Activated CD4-positive, alpha-beta T cell treated with anti-CD3 and anti-CD28 coated beads, Interleukin-2, amount 50 U/mL, for 48 hours (primary cell): ENCODE measurements at places on chromosomes 16 and 17.

DNA sequence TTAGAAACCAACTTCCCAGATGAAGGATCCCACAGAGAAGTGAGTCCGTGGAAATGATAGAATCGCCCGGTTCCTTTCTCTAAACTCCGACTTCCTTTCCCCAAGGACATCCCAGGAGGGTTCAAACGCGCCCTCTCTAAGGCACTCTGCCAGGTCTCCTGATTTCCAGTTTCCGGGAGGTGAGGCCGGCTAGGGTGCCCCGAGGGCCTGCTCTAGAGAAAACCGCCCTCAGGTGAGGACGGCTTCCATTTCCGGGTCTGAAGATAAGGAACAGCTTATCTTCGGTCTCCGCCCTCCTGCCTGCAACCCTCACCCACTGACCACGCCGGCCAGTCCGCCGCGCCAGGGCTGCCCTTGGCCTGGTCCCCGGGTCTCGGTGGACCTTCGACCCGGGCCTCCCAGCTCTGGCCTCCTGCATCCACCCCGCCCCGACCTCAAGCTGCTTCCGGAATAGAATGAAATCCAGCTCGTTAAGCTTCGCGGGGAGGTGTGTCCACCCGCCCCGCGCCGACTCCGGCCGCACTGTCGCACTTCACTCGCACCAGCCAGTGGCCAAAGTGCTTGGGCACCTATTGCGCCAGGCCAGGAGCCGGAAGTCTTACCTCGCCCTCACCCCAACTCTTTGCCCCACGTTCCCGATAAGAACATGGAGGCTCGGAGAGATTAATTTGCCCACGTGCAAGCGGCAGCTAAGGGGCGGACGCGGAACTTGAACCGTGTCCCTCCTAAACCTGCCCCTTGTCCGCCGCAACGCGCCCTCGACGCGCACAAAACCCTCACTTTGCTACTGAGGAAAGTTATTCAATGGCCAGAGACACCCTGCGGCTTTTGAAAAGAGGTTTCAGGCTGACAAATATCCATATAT, 836 bp upstream of the MMP15 start:
- peak; percentile 32 for DNase-seq

DNA sequence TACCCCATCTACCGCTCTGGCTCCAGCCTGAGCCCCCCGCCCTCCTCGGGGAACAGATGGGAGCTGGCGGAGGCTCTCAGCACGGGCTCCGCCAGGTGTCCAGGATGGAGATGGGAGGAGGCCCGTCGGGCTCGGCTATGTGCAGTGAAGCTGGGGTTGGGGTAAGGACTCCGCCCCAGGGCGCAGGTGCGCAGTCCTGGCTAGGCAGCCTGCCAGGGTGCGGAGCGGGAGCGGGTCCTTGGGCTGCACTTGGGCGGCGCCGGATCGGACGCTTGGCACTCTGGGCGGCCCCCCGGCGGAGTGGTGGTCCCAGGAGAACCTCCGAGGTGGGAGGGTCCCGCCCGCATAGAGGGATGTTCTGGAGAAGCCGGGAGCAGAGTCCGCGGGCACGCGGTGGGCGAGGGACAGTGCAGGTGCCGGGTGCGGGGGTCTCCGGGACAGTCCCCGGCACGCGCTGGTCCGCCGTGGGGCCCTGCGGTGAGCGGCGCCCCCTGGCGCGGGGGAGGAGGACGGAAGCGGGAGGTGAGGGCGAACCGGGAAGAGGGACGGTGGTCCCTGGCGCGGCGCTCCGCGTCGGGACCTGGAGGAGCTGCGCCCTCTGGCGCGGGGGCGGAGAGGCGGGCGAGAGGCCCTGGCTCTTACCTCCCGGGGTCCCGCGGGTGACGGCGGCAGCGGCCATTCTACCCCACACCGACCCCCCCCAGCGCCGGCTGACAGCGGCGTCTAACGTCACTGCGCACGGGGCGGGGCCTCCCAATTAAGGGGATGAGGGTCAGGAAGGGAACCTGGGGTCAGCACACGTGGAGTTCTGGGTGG, at the start of gene CAMTA2:
CAMTA2 (minus strand) TSS at position 725 of the 816 bp plus-strand sequence. CDS start 1,453 bp downstream, outside the sequence.
- DNase-seq: peak; percentile 93

DNA sequence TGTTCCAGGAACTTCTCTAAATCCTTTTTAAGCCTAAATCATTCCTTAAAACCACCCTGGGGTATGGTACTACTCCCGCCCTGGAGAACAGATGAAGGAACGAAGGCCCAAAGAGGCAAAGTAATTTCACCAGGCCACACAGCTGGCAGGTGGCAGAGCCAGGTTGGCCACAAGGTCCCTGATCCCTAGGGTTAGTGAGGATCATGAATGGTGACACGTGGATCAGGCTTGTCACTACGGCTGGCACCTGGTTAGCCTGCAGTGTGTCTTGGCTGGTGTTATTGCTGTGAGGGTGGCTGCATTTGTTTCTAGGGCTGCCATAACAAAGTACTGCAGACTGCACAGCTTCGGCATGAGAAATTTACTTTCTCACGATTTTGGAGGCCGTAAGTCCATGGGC, 26.0 kb upstream of the ZNF423 start:
- no peak for DNase-seq

DNA sequence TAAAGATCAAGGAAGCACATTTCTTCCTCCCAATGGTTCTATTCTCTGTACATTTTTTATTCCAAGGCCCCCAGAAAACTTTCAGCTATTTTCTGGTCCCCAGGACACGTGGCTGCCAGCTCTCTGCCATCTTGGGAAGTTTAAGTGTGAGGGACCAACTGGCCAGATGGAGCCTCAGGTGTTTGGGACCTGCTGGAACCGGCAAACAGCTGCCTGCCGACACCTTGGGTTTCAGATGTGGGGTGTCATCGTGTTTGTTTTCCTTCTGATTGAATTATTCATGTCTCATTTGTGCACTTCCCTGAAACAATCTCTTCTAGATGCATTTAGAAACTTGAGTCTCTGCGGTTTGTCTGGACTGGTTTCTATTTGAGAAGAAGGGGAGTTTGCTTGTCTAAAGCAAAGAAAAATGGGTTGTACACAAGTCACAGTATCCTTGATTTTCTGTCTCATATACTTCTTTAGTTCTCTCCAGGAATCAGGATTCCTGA, 386.5 kb downstream of the SLC39A11 start:
- DNase-seq: peak; percentile 5

DNA sequence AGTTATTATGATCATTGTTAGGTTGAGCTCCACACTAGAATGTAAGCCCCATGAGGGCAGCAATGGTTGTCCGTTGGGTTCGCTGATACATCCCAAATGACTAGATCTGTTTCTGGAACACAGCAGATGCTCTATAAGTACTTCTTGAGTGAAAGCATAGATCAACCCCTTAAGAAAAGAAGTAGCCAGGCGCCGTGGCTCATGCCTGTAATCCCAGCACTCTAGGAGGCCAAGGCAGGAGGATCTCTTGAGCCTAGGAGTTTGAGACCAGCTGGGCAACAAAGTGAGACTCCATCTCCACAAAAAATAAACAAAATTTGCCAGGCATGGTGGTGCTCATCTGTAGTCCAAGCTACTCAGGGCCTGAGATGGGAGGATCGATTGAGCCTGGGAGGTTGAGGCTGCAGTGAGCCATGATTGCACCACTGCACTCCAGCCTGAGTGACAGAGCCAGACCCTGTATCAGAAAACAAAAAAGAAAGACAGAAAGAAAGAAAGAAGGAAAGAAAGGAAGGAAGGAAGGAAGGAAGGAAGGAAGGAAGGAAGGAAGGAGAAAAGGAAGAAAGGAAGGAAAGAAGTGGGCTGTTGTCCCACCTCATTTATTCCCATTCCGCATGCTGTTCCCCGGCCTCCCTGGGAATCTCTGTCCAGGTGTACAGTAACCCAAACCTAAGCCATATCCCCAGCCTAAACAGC, 54.4 kb upstream of the RPL38 start:
- DNase-seq: no peak

DNA sequence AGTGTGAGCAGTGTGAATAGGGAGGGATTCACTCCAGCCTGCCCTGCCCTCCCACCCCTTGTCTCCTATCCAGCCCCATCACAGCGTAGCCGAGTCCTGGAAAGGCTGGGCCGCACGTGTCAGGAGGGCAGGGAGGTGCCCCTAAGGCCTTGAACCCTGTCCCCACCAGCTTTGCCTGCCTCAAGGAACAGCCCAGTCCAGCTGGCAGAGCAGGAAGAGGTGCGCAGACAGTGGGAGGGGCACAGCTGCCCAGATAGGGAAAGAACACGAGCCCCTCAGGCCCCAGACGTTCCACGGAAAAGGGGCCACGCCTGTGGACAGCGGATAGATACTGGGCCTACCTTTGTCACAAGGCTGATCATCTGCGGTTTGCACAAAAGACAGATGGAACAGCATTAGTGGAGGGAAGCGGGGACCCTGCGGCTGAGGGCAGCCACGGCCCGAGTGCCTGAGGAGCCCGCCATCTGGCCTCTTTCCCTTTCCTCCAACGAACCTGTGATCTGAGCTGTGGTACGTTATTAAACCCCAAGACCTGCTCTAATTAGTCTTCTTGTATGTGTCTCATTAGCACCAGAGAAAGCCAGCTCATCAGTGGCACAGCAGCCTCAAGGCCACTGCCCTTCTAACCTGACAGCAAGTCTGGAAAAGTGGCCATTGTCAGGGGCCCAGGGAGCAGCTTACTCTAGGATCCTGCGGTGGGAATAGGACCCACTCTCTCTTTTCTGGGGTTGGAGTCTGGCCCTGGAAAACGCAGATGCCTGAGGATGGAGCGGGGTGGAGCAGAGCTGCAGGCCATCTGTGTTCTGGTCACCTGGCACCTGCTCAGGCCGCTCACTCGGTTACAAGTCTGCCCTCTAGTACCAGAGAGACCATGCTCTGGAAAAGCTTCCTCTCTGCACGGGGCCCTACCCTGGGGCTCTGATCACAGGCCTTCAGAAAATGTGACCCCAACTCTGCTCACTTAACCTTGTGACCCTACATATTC, 16.3 kb downstream of the MPP3 start:
- DNase-seq: no peak

- DNase-seq: no peak
These were observed 688.9 kb upstream of the KIF2B start for GRCh38 chr17:53133876-53134275.

DNA sequence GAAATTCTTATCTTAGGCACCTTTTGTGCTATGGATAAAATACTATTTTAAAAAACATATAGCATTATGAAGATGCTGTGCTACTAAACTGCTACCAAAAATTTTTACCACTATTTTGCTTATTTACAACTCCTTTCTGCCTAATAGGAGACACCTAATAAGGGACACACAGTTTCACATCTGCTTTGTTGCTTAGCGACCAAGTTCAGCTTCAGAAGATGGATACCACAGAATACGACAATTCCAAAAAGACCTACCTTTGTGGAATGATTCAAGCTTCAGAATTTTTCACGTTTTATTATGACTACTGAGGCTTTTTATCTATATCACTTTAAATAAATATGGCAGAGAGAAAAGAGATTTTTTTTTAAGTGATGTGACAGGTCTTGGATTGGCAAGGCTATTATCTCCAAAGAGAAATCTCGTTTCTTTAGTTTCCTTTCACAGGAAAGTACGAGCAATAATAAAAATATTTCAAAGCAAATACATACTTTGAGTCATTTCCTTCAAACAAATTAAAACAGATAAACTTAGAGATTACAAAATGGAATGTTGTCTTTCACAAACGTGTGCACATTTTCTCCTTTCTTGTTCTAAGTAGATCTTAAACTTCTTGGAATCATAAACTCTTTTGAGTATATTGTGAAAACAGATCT, 35.4 kb downstream of the SPAG9 start:
- no peak for DNase-seq

DNA sequence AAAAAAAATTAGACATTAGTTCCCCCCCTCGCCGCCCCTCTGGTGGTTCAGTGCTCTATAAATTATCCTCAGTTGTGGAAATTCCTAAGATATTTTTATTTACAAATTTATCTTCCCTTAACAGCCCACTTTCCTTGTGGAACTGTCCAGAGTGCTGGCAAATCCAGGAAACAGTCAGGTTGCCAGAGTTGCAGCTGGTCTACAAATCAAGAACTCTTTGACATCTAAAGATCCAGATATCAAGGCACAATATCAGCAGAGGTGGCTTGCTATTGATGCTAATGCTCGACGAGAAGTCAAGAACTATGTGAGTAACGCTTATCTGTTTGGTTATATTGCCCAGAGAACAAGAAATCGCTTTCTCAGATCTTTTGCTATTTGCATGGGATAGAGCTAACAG, 2.9 kb downstream of the KPNB1 start:
- no peak for DNase-seq

- DNase-seq: no peak
These were observed 295.5 kb downstream of the CDH11 start for GRCh38 chr16:64826374-64826773.

DNA sequence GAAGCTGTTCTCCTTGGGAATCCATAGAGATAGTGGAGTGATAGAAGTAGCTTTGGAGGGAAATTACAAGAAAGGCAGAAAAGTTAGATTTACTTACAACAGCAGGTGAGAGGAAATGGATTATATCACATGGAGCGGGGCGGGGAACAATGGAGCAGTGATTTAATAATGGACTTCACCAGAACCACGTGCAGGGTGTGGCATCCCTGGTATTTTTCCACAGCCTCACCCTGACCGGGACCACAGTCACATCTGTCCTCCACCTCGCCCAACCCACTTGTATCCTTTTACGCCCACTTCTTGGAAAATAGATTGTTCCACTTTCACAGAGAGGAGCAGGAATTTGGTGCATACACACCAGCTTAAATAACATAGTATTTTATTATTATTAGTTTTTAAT, 15.9 kb upstream of the CYB5B start:
- DNase-seq: no peak

DNA sequence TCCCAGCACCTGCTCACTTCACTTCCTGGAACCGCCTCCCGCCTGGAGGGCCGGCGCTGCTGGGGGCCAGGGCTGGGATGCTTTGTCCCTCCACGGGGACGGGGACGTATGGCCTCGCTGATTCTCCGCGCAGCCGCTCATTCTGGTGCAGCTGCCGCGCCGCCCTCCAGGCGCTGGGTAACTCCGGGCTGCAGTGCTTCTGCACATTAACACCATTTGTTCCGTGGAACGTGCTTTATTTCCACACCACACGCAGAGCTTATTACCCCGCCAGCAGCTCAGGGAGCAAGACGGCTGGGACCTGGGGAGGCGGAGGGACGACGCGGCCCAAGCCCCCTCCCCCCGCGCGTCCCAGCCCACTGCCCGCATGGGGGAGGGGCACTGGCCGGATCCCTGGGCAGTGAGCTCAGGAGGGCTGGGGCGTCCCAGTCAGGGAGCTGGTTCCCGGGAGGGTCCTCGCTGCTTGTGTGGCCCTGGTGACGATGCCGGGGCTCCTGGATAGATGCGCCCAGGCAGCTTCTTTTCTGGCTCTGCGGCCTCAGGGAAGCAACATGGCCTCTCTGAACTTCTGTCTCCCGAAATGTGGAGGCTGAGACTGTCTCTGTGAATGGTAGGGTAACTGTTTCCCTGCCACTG, 45.4 kb upstream of the ACSF3 start:
- no peak for DNase-seq

GRCh38 chr17:75340631-75341030, 51.4 kb upstream of the SLC25A19 start:
- DNase-seq: no peak

DNA sequence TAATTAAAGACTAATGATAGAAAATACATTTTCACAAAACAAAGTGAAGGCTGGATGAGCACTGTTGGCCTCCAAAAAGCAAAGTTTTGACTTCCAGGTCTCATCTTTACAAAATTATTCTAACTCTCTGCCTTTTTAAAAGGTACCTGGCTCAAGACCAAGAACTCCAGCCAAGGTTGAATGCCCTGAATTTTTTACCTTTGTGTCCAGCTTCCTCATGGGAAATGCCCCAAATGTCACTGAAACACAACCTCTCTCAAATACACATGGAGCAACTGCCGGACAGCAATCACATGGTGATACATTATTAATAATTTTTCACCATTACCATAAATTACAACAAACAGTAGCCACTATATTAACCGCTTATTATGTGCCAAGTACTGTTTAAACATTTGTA, 32.2 kb downstream of the ADAMTS18 start:
- no peak for DNase-seq

GRCh38 chr17:57588086-57588485, 157.0 kb downstream of the CCDC182 start:
- DNase-seq: no peak
